ENCODE measurements at places on chromosomes 7 and 10. TPM values are rescaled to one million over a fixed set of nuclear protein-coding genes. Genes with fewer than 3 reads are reported as not detected.

MCM10 gene
- 3.7 TPM for total RNA-seq

GRCh38 chr7:19016140-19016539, 101.3 kb downstream of the TWIST1 start:
- H3K4me1 ChIP-seq, result peaks cover 59% of the 10 kb centered on the region
- H3K27me3 ChIP-seq, result no peaks in the 10 kb centered on the region
- peak overlapping the region; percentile 78 for H3K27ac ChIP-seq
- no peak overlapping the region for H3K4me3 ChIP-seq
- peaks cover 21% of the 10 kb centered on the region for H3K36me3 ChIP-seq

DNA sequence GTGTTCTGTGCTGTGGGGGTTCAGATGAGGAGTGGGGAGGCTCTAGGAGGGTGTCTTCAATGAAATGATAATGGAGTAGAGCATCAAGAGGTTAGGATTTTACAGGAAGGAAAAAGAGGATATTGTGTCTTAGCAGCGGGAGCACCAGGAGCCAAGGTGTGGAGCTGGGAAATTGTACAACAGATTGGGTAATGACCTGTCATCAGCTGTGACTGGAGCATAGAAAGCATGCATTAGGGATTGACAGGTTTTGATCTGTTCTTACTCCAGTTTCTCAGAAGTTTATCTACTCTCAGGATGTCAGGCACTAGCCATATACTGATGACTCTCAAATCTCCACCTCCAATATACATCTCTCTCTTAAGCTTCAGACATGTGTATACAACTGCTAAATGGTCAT, 196.9 kb downstream of the ARHGAP12 start:
- no peaks in the 10 kb centered on the region for H3K27me3 ChIP-seq
- no peak overlapping the region for H3K4me3 ChIP-seq
- H3K36me3 ChIP-seq, result no peaks in the 10 kb centered on the region
- DNase-seq, result no peak
- H3K4me1 ChIP-seq, result no peaks in the 10 kb centered on the region
- H3K27ac ChIP-seq, result no peak overlapping the region

SLC13A4 gene
- not detected for total RNA-seq

DNA sequence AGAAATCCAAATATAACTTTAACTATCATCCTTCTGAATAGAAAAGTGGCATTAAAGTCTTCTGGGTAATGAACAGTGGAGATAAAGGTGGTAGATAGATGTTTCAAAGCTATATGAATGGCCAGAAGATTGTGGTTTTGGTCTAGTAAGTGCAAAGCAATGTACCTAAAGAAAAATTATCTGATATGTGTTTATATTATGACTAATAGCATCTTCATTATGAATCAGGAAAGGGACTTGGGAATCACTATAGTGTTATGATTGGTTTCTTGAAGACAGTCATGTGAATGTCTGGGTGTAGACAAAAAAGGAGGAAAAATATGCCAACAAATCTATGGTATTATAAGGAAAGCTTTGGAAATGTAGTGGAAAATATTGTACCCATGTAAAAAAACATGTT, 3.0 kb downstream of the ZNF518A start:
- H3K4me1 ChIP-seq, result peaks cover 26% of the 10 kb centered on the region
- no peak overlapping the region for H3K27ac ChIP-seq
- peaks cover under 1% of the 10 kb centered on the region for H3K27me3 ChIP-seq
- no peak overlapping the region for H3K4me3 ChIP-seq

DNA sequence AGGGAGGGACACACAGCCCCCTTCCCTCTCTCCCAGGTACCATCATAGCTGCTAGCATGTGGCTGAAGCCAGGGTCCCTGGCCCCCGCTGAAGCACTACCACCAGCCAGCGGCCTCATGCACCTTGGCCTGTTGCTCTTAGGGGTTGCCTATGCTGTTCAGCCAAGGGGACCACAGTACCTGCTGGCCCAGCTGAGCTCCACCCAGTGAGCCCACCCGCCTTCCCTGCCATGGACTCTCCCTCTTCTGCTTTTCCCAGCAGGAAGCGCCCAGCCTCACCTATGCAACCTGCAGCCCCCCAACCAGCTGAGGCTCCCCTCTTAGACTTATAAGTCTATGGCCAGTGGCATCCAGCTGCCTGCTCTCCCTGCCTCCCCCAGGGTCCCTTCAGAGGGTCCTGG, 8.7 kb upstream of the MTPAP start:
- DNase-seq, result no peak
- no peak overlapping the region for H3K4me3 ChIP-seq
- H3K36me3 ChIP-seq, result no peaks in the 10 kb centered on the region
- H3K27ac ChIP-seq, result no peak overlapping the region
- H3K27me3 ChIP-seq, result peaks cover 15% of the 10 kb centered on the region
- H3K4me1 ChIP-seq, result peaks cover 9% of the 10 kb centered on the region

GRCh38 chr7:4904346-4904745, 20.8 kb upstream of the RADIL start:
- peaks cover 24% of the 10 kb centered on the region for H3K27me3 ChIP-seq
- no peak overlapping the region for H3K4me3 ChIP-seq
- H3K4me1 ChIP-seq, result no peaks in the 10 kb centered on the region
- DNase-seq, result no peak

DNA sequence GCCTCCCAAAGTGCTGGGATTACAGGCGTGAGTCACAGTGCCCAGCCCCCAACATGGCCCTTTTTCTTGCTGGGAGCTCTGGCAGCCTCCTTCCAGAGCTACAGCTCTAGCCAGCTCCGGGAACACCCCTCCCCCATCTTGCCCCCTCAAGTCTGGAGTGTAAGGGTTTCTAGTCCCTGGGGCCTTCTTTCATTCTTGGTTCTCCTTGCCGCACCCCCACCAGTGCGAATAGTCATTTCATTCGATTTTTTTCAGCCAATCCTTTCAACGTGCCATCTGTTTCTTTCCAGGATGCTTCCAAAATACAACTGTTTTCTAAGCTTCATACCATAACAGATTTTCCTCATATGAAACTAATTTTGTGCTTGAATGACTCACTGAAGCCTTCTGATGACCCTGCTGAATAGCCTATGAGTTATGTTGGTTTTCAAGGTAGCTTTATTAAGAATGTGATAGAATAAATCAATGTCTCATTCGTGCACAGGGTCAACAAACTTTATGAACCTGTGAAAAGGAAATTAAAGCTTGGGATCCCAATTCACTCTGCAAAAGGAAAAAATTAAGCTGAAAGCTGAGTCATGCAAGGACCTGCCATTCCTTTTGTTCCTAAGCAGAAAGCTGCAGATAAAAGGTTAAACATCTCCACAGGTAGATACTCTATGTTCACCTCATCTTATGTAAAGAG, 38.6 kb downstream of the CDC14C start:
- no peak overlapping the region for H3K4me3 ChIP-seq
- no peak for DNase-seq
- H3K36me3 ChIP-seq, result no peaks in the 10 kb centered on the region

ZNF727 gene
- not detected for total RNA-seq

TAF6 gene
- total RNA-seq, result 58.5 TPM

DNA sequence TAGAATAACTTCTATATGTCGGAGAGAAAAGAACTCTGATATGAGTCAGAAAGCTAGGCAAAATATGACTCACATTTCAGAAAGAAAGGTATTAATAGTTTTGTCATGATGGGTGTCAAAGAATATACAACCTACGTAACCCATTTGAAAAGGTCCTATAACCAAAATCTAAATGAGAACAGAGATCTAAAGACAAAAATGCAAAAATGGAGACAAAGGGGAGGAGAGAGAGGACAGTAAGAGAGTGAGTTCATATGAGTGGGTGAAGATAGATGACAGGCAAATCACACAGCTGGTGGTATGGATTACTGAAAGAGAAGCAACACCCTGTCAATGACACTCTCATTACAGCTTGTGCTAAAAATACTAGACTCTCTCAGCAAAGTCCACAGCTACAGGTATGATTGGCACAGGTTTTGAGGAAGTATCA, 25.6 kb downstream of the ANKMY2 start:
- H3K27me3 ChIP-seq, result no peaks in the 10 kb centered on the region
- peak overlapping the region; percentile 60 for H3K27ac ChIP-seq
- no peak for DNase-seq
- peaks cover 7% of the 10 kb centered on the region for H3K4me1 ChIP-seq

FOXI2 gene
- not detected for total RNA-seq

DNA sequence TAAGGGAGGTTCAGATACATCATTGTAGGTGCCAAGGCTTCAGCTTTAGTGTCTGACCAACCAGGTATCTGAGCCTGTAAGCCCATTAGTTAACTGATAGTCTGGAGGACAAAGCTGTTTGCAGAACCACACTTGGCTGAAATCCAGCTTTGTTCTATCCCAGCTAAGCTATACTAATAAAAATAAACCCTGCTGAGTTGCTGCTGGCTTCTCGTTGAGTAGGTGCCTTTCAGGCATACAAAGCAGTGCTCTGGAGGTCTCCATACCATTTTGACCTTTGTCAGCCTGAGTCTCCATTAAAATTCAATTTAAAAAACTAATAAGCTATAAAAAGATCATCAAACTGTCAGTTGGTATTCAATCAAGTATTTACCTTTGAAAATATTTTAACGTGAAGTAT, 22.0 kb downstream of the CDCA7L start:
- no peak overlapping the region for H3K4me3 ChIP-seq
- H3K36me3 ChIP-seq, result peaks cover 5% of the 10 kb centered on the region
- no peak overlapping the region for H3K27ac ChIP-seq
- DNase-seq, result no peak
